Adrenal gland (tissue), 19 donors: ENCODE measurements at places on chromosomes 16 and 17. TPM values are rescaled to one million over a fixed set of nuclear protein-coding genes. Genes with fewer than 3 reads are reported as not detected.

The TLCD1 gene
- total RNA-seq: 0.52 TPM

GRCh38 chr16:12971241-12971640, 69.8 kb downstream of the SHISA9 start:
- H3K36me3 ChIP-seq: no peaks in the 10 kb centered on the region
- no peak overlapping the region for H3K27ac ChIP-seq

GRCh38 chr16:3194792-3195191, 6.8 kb downstream of the OR1F1 start:
- DNase-seq: no peak
- peaks cover 63% of the 10 kb centered on the region for H3K27me3 ChIP-seq
- no peaks in the 10 kb centered on the region for H3K36me3 ChIP-seq
- H3K4me3 ChIP-seq: no peak overlapping the region
- H3K27ac ChIP-seq: no peak overlapping the region

- no peaks in the 10 kb centered on the region for H3K27me3 ChIP-seq
- H3K27ac ChIP-seq: no peak overlapping the region
- no peak overlapping the region for H3K4me3 ChIP-seq
- H3K4me1 ChIP-seq: peaks cover 15% of the 10 kb centered on the region
- no peaks in the 10 kb centered on the region for H3K36me3 ChIP-seq
These were observed 133.0 kb upstream of the GSE1 start for GRCh38 chr16:85479972-85480726.

- H3K27me3 ChIP-seq: no peaks in the 10 kb centered on the region
- H3K4me3 ChIP-seq: no peak overlapping the region
- no peak for DNase-seq
- H3K27ac ChIP-seq: no peak overlapping the region
- H3K36me3 ChIP-seq: peaks cover 35% of the 10 kb centered on the region
These were observed 18.2 kb upstream of the QRICH2 start for GRCh38 chr17:76326306-76326705.

The ABCC11 gene
- 0.25 TPM for total RNA-seq

DNA sequence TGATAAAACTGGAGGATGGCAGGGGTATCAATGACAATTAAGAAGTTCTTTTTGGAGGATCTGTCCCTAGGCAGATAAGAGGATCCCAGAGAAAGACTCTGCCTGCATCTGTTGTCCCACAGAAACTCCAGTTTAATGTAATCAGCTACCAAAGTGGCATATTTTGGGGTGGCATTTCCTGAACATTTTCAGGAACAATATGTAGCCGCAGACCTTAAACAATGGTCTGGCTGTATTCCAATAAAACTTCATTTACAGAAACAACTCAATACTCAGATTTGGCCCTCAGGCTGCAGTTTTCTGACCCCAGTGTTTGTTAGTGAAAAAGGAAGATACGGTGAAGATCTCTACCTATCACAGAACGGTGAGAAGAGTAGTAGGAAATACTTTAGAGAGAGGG, 46.1 kb downstream of the KCNJ16 start:
- no peaks in the 10 kb centered on the region for H3K4me1 ChIP-seq
- H3K27ac ChIP-seq: no peak overlapping the region
- H3K36me3 ChIP-seq: no peaks in the 10 kb centered on the region
- H3K4me3 ChIP-seq: no peak overlapping the region
- DNase-seq: no peak

- no peak overlapping the region for H3K27ac ChIP-seq
- no peak for DNase-seq
- H3K4me1 ChIP-seq: peaks cover 7% of the 10 kb centered on the region
- peaks cover 10% of the 10 kb centered on the region for H3K27me3 ChIP-seq
These were observed 8.9 kb upstream of the ITGAM start for GRCh38 chr16:31250782-31251384.

DNA sequence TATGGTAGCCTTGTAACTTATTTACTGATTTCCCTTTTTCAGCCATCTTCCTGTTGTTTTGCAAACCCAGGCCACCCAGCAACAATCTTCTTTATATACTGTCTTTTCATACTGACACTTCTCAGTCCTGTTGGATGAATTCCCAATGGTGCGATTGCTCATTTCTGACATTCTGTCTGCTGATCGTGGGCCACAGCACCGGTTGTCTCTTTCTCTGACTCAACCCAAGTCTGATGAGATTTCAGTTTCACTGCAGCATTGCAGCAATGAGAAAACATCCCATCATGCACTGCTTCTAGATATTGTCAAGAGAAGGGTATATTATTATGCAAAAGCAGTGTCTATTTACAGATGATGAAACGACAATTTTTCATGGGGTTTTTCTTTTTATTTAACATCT, 349.2 kb upstream of the HSBP1 start:
- H3K36me3 ChIP-seq: no peaks in the 10 kb centered on the region
- no peak overlapping the region for H3K27ac ChIP-seq
- DNase-seq: no peak
- H3K4me1 ChIP-seq: no peaks in the 10 kb centered on the region
- H3K4me3 ChIP-seq: no peak overlapping the region

DNA sequence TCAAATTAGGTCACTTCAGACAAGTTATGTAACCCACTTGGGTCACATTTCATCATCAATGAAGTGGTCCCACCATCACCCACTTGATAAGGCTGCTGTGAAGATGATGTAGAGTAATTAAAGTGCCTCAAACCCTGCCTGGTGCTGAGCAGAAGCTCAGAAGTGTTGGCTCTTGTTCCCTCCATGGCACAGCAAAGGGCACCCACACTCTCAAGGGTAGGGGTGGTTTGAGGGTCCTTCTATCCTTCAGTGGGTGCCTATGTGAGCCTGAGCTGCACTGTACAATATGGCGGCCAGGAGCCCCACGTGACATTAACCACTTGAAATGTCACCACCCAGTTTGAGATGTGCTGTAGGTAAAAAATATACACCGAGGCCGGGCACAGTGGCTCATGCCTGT, 71.5 kb downstream of the CYTH1 start:
- peaks cover 36% of the 10 kb centered on the region for H3K4me1 ChIP-seq
- H3K27ac ChIP-seq: no peak overlapping the region
- no peak overlapping the region for H3K4me3 ChIP-seq
- DNase-seq: no peak

- H3K27me3 ChIP-seq: no peaks in the 10 kb centered on the region
- no peaks in the 10 kb centered on the region for H3K36me3 ChIP-seq
- no peak overlapping the region for H3K4me3 ChIP-seq
- DNase-seq: peak; percentile 13
- H3K27ac ChIP-seq: no peak overlapping the region
These were observed 76.4 kb downstream of the SMG6 start for GRCh38 chr17:2227025-2227699.

DNA sequence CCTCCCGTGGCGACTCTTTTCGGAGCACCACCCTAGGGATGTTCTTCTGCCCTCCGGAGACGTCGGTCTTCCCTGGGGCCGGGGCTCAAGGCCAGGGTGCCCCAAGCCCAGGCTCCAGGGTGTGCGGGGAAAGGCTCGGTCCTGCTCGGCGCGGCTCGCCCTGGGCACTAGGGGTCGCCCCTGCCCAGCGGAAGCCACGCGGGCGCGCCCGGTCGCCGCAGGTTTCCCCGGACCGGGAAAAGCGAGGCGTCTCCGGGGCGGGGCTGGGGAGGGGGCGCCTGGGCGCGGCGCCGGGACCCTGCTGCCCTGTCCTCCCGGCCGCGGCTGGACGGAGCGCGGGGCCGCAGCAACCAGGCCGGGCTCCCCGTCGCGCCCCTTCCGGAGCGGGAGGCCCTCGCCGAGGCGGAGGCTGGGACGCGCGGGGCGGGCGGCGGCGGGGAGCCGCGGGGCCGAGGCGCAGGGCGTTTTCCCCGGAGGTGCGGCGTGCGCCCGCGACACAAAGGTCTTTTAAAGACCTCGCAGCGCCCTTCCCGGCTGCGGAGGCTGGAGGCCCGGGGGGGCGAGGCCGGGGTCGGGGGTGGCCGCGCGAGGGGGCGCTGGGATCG, 76.4 kb downstream of the MRC2 start:
- H3K36me3 ChIP-seq: no peaks in the 10 kb centered on the region
- peak overlapping the region; percentile 39 for H3K27ac ChIP-seq
- no peaks in the 10 kb centered on the region for H3K27me3 ChIP-seq
- DNase-seq: peak; percentile 76

- no peaks in the 10 kb centered on the region for H3K36me3 ChIP-seq
- H3K27me3 ChIP-seq: no peaks in the 10 kb centered on the region
- H3K4me1 ChIP-seq: peaks cover 11% of the 10 kb centered on the region
- no peak for DNase-seq
These were observed 81.8 kb upstream of the RCVRN start for GRCh38 chr17:9986754-9987382.

DNA sequence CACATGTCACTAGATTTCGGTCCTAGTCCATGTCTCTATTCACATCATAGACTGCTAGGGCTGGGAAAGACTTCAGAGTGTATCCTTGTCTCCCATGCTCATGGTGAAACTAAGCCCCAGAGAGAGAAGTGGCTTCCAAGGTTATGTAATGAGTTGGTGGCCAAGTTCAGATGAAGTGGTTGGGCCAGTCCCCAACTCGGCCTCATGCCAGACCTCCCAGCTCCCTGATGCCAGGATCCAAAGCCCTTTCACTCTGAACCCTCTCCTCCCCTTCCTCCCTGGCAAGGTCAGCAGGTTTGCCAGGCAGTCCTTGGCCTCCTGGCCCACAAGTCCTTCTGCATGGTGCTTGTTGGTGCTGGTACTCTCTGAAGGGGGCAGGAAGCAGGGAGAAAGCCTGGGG, 189.7 kb downstream of the AXIN2 start:
- no peaks in the 10 kb centered on the region for H3K4me1 ChIP-seq
- H3K27ac ChIP-seq: no peak overlapping the region
- H3K4me3 ChIP-seq: no peak overlapping the region
- no peak for DNase-seq
